Eye (tissue), 1 donor: ENCODE measurements at places on chromosomes 5 and 9.

DNA sequence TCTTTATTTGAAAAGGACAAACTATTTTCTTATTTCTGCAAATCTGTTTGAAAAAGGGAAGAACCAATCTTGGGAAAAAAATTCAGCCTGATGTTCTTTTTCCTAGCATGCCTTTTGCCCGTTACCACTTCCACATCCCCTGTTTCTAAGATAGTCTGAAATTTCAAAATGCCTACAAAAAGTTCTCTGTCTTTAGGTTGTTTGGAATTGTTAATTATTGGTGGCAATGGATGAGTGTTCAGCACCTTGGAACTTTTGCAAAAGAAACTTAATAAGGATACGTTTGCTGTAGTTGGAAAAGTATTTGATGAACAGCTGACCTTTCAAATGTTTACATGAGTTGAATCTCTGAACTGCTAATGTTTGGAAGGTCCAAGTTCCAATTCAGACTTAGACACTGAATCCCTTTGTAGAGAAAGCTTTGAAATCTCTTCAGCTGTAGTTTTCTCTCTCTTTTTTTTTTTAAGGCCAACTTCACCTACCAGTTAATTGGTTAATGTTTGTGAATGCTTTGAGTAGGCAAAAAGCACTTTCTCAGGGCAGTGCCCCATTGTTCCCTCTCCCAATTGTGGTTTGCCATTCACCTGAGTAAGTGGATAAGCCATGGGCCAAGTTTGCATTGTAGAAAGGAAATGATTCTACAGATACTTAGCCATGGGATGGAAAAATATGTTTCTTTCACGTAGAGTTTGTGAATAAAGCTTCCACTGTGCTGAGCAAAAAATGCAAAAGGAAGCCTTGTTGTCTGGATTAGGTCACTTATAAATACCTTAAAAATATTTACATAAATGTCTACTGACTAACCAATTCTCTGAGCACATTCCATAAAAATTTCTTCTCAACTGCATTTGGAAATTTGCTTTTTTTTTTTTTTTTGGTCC lies 156.4 kb upstream of the ELL2 start:
- DNase-seq, result no peak

DNA sequence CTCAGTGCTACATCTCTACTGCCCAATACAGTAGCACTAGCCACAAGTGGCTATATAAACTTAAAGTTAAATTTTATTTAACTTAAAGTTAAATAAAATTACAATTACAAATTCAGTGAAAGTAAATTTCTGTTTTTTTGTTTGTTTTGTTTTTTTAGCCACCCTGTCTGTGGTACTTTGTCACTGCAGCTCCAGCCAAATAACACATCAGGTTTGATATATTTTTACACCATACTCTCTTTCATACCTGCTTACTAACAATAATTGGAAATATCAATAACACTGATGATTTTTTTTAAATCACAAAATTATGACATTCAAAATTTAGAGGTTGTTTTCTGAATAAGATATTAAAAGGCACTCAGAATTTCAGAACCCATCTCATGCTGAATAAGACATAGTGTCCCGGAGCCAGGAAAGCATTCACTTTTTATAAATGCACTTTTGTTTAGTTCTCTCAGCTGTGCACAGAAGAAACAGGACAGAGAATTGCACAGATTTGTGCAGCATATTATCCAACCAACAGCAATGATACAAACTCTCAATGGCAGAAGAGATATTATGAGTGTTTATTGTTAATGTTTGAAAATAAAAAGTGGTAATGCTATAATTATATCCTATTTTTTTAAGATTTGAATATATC lies 92.6 kb downstream of the EDIL3 start:
- DNase-seq, result no peak

GRCh38 chr9:131707733-131708157 lies 32.1 kb downstream of the RAPGEF1 start:
- DNase-seq, result no peak

DNA sequence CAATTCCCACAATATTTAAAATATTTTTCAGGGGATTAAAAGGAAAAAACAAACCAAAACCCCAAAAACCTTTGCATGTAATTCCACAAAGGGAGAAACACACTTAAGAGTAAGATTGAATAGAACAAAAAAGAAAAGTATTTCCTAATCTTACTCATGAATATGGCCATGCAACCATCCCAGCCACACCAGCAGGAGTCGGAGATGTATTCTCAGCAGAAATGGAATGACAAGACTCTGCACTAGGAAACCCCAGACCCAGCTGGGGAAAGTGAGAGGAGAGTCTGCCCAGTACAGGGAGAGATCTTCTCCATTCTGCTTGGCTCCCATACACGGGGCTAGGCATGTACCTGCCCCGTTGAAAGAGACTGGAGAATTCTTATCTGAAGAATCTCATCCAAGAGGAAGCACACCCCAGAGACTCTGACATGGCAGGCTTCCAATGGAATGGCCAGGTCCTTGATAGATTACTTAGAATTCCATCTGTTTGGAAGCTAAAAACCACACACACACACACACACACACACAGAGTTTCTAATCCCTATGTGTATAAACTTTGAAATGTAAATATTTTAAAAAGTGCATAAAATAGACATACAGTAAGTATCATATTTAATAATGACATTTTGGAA lies 118.8 kb downstream of the GADD45G start:
- DNase-seq, result no peak

DNA sequence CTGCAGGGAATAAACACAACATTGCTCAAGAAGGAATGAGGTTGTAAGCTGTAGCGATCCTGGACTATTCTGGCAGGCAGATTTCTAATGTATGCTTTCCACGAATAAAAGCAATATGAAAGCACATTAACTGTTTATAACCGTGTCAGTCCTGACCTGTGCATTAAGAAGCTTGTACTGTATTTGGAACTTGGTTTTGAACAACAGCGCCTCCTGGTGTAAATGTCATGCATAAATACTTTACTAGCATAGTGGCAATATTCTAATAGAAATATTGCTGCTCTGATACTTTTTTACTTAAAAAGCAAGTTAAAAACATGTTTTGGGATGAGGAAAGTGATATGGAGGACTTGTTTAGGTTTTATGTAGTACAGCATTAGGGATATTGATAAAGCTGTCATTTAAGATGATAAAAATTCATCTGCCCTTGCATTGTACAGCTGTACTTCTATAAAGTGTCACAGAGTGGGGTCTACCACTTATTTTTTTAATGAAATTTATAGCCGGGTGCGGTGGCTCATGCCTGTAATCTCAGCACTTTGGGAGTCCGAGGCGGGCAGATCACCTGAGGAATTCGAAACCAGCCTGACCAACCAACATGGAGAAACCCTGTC lies 70.7 kb upstream of the GNE start:
- DNase-seq, result peak; percentile 85
